ENCODE measurements at places on chromosomes 3 and 15.

GRCh38 chr3:184567946-184568559 lies 6.5 kb downstream of the EPHB3 start:
- DNase-seq = no peak

GRCh38 chr15:50800715-50801114 lies 35.2 kb upstream of the SPPL2A start:
- DNase-seq = no peak

- no peak for DNase-seq
Observed at GRCh38 chr3:186653984-186654383, 11.8 kb upstream of the HRG start.

GRCh38 chr3:177567833-177568232 lies 370.6 kb upstream of the TBL1XR1 start:
- no peak for DNase-seq

DNA sequence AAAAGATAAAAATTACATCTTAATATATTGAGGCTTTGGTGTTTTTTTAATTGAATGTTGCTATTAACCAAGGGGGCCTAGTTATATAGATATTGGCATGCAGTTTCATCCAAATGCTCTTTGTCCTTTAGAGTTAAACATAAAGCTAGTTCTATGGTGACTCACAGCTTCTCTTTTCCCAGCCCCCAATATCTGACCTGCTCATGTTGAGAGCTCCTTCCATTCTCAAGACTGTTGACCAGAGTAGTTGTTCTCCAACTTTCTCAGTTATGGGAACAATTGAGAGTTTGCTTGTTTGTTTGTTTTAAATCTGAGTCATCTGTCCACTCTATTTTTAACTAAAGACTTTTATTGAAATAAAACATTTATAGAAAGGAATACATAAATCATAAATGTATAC lies 15.8 kb upstream of the RARB start:
- no peak for DNase-seq

- DNase-seq = no peak
Observed at GRCh38 chr3:180469149-180469548, 132.8 kb upstream of the TTC14 start.

- no peak for DNase-seq
Observed at GRCh38 chr3:132241776-132242514, 75.3 kb upstream of the ACP3 start.

DNA sequence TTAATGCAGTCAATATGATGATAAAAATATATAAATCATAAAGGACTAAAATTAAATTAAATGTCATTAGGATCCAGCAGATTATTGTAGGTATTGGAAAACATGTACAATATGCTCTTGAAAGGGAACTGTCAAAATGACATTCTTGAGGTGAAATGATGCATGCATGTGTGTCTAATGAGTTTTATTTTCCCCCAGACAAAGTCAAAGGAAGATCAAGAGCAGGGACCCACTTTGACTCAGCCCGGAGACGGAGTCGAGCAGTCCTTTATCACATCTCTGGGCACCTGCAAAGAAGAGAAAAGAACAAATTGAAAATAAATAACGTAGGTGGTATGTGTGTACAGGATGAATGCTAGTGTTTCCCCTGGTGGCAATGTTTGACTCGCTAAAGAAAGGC lies 194.1 kb downstream of the KCNH8 start:
- no peak for DNase-seq

- no peak for DNase-seq
Observed at GRCh38 chr3:128081846-128082245, 29.6 kb downstream of the SEC61A1 start.

- no peak for DNase-seq
Observed at GRCh38 chr3:100420885-100421284, 19.5 kb downstream of the LNP1 start.

GRCh38 chr3:48459331-48459730 lies 12.8 kb downstream of the ATRIP start:
- DNase-seq = no peak

GRCh38 chr15:26628071-26628470 lies 144.8 kb downstream of the GABRB3 start:
- no peak for DNase-seq

DNA sequence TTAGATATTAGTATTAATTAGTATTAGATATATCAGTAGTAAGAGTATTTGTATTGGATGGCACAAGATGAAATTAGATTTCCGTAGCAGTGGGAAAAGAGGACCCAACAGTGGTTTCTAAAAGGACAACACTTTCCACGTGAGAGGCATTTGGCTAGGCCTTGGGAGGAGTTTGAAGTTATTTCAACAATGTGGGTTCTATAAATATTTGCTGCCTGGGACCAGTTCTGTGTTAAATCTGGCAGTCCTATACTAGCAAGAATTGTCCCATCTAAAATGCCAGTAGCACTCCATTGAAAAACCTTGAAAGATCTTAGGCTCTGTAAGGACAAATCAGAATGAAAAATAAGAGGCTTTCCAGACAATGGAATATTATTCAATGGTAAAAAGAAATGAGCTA lies 347.1 kb upstream of the DNAJC19 start:
- no peak for DNase-seq

DNA sequence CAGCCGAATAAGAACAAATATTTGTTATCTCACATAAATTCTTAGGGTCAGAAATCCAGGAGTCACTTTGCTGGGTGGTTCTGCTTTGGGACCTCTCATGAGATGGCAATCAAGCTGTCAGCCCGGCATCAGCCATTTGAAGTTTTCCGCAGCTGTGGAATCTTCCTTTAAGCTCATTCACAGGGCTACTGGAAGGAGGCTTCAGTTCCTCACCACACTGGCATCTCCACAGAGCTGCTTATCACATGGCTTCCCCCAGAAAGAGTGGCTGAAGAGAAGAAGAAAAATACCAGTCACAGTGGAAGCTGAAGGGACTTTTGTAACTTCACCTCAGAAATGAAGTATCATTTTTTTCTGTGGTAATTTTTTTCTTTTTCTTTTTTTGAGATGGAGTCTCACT lies 267.7 kb downstream of the CHL1 start:
- DNase-seq = no peak

- no peak for DNase-seq
Observed at GRCh38 chr15:93331545-93332167, 242.6 kb upstream of the RGMA start.
